T-cell (primary cell): ENCODE measurements at places on chromosomes 2 and 18.

- no peak for DNase-seq
Observed at GRCh38 chr2:60105906-60106305, 447.5 kb downstream of the BCL11A start.

DNA sequence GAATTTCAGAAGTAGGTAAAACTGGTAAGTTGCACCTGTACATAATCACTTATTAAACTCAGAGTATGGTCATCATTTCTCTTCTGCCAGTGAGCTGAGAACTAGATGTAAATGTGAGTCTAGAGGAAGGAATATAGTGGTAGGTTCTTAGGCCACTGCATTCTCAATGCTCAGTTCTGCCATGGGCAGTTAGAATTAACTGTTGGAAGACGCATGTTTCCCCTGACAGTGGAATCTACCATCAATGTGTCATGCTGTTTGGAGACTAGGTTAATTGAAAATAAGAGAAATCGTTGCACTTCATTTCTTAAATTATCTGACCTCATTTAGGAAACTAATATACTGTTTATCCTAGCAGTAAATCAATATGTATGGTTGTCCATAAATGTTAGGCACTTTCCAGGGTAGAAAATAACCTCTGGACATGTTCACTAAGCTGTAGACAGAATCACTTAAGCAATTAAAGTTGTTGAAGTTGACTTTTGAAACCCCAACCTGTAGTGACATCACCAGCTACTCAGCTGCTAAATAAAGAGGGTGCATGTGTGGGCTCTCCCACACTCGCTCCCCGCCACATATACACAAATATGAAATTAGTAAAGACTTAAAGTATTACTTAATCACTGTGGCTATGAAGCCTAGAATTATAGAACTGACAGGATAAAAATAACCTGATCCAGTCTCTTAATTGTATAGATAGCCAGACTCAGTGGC is 91.5 kb upstream of the NOSTRIN start:
- no peak for DNase-seq

DNA sequence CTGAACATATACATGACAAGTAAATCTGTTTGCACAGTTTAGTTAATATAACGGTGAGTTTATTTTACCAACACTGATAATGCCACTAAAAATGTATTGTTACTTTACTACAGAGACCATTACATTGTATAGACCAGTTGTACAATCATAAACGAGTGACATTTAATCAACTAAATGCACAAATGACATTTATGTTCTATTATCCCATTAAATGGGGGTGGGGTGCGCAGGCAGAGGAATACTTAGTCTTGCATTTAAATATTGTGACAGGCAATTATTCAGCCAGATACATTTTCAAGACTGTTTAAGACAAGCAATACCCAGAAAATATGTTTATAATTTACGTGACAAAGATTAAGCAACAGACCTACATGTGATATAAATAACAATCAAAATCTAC is 72.0 kb upstream of the CHAC2 start:
- no peak for DNase-seq

DNA sequence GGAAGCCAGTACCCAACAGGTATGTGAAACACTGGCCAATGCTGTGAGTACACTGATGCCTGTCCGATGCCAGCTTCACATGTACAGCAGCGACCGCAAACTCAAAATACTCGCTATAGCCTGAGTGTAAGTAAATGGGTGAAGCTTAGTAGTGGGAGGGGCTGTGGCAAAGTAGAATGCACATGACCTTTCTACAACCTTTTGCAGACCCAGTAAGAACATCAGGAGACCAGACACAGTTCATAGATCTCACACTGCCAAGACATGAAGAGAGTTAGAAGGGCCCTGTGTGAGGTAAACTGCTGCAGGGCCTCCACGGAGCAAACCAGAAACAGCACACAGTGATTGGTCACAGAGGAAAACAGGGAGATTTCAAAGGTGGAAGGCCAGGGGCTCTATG is 9.1 kb upstream of the UBXN4 start:
- DNase-seq = no peak

- DNase-seq = no peak
Observed at GRCh38 chr2:217431577-217432269, 571.1 kb downstream of the TNS1 start.

- no peak for DNase-seq
Observed at GRCh38 chr18:2511451-2511850, 59.9 kb downstream of the METTL4 start.

DNA sequence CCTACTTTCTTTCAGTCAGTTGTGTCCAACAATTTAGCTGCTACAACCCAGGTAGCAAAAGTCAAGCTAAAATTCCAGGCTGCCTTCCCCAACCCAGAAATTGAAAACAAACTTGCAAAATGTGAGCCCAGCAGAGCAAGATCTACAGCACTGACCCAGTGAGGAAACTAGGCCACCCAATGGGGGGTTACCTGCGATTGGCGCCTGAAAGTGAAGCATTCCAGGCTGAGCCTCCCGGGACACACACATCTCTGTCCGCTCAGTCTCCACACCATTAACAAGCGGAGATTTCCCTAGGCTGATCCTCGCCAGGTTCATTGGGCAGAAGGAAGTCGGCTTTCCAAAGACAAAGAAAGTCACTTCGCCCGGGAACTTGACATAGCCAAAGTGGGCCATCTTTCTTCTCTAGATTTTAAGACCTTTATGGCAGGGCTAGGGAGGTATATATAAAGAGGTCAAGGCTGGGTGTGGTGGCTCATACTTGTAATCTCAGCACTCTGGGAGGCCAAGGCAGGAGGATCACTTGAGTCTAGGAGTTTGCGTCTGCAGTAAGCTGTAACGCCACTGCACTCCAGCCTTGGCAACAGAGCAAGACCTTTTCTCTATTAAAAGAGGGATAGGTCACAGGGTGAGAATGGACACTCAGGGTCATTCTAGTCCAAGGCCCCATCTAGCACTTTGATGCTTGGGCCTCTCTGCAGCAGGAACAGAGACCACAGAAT is 53.6 kb downstream of the TTC32 start:
- DNase-seq = no peak

- no peak for DNase-seq
Observed at GRCh38 chr18:12334863-12335262, 26.8 kb downstream of the TUBB6 start.

DNA sequence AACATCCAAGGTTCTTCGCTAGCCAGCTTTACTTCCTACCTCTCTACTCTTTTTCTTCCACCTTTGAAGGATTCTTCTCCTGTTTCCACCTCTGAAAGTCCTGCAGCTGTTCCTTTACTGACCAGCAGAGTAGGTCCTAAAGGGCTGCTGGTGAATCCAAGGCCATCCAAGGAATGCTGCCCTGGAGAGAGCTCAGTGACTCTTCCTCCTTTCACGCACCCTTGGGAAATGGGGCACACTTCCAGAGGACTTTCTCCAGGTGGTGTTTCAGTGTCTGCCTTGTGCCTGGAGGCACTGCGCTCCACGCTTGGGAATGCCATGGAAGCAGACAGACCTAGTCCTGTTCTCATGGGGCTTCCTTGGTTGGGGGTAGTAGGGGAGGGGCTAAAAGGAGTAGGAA is 45.4 kb downstream of the SLC16A14 start:
- DNase-seq = no peak

DNA sequence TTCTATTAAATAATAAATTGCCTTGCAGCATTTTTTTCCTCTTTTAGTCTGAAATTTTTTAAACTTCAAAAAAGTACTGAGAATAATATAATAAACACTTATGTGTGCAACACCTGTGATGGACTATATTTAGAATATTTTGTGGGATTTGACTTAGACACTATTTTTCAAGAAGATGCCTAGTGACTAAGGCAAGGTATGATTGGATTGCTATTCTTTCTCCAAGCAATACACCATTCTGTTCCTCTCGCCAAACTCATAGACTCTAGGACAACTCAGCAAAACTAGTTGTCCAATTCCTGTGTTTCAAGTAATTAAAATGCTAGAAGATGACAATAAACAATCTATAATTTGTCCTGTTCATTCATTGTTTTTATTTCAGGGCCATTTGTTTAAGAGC is 75.9 kb downstream of the METTL4 start:
- no peak for DNase-seq

DNA sequence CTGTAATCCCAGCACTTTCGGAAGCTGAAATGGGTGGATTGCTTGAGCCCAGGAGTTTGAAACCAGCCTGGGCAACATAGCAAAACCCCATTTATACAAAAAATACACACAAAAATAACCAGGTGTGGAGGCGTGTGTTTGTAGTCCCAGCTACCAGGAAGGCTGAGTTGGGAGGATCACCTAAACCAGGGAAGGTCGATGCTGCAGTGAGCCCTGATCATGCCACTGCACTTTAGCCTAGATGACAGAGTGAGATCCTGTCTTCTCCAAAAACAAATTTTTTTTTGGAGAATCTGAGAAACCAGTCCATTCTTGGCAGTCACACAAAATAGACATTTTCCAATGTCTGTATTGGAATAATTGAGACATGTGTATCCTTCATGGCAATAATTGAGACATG is 46.8 kb downstream of the RAB27B start:
- no peak for DNase-seq

- DNase-seq = no peak
Observed at GRCh38 chr2:233519787-233520611, 46.6 kb downstream of the USP40 start.

DNA sequence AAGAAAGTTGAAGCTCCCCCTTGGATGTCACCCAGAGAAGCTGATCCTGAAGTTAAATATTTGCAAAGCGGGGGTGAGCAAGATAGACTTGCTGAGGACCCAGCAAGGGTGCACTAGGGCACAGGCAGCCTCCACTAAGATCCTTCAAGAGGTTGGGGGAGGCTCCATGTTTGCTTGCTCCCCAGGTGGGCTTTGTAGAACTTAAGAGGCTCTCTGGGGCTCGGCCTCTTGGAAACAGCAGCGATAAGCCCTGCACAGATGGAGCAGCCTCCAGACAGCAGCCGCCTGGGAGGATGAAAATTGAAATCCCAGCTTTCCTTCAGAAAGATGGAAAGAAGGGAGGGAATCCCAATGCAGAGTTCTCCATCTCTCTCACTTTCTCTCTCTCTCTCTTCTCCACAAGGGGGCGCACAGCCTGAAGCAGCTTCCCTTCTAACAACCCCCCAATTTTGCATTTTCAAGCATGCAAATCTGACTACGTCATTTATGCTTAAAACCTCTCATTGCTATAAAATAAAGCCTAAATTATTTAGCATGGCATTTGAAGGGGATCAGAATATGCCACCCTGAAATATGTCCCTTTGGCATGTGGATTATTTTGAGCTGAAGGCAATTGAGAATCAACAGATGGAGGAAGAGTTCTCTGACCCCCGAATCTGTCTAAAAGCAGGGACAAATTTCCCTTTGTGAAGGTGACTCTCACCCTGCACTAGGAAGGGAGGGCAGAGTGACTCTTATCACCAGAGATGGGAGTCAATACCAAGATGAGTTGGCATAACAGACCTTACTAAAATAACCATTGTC is 185.7 kb upstream of the KLHL29 start:
- no peak for DNase-seq

GRCh38 chr2:217695033-217695520 is 307.7 kb downstream of the TNS1 start:
- DNase-seq = no peak

- no peak for DNase-seq
Observed at GRCh38 chr2:8693157-8693821, 11.4 kb downstream of the ID2 start.

- no peak for DNase-seq
Observed at GRCh38 chr2:238107525-238108422, 7.6 kb downstream of the ESPNL start.

GRCh38 chr2:61434314-61434713 is 36.6 kb downstream of the USP34 start:
- DNase-seq = no peak

DNA sequence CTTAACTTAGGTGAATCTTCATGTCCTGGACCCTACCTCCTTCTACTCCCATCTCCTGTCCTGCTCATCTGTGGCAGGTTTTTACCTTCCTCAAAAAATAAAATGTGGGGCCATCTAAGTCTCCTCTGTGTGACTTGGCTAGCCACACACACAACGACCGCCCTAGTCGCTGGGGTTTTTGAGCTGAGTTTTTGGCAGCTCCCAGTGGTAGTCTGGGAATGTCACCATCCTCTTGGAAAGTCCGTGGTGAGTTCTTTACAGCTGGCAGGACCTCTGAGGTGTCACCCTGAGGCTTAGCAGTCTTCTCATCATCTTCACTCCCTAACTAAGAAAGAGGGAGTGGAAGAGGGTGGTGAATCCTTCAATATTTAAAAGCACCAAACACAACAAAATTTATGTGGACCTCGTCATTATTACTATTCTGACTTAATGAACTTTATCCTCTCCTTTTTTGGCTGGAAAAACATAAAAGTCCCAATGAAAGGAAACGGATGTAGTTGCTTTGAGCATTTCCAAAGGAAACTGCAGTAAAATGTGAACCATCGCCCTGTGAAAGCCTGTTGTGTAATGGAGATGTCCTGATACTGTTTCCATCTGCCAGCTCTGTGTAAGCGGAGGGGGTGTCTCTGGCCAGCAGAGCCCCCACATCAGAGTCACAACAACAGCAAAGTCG is 78.6 kb downstream of the VAPA start:
- DNase-seq = no peak

GRCh38 chr2:9601397-9601796 is 29.4 kb downstream of the YWHAQ start:
- DNase-seq = no peak
